Putamen (tissue), 1 donor: ENCODE measurements at places on chromosomes 11 and 22.

DNA sequence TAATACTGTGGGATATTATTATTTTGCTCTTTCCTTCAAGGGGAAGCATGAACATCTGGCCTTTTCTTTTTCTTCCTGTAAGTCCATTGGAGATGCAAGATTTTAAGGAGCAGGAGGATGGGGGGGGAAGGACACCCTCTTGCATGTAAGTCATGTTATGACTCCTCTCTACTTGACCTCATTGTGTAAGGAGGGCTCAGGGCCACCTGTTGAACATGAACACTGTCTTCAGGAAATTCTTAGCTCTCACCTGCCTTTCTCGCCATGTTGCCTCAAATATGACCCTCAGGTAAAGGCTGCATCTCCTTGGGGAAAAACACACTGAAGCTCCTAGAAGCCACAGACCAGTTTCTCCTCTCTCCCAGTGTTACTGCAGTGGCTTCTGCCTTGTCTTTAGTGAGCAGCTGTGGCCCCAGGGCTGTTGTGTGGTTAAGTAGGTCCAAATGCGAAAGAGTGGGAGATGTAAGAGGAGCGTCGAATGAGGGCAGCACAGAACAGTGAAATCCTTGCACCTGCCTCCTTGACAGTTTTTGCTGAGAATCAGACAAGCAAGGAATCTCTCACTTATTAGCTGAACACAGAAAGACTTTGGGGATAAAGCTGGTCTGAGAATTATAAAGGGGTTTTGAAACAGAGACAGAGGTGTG lies 1.3 kb upstream of the RAG1 start:
- no peak for DNase-seq

- peak; percentile 92 for DNase-seq
These were observed 2.8 kb downstream of the MAP3K11 start for GRCh38 chr11:65611028-65611757.

DNA sequence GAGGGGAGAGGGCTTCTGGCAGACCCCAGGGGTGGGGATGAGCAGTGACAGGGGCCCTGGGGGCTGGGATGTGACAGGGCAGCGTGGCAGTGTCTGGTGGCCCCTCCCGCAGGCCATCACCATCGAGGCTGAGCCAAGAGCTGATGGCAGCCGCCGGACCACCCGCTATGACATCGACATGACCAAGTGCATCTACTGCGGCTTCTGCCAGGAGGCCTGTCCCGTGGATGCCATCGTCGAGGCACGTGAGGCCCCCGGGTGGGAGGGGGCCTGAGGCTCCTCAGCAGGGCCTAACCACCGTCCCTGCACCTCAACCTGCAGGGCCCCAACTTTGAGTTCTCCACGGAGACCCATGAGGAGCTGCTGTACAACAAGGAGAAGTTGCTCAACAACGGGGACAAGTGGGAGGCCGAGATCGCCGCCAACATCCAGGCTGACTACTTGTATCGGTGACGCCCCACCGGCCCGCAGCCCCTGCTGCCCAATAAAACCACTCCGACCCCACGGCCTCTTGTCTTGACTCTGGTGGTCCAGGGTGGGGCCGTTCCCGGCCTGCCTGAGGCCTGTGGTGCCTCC lies 2.6 kb upstream of the TCIRG1 start:
- no peak for DNase-seq

DNA sequence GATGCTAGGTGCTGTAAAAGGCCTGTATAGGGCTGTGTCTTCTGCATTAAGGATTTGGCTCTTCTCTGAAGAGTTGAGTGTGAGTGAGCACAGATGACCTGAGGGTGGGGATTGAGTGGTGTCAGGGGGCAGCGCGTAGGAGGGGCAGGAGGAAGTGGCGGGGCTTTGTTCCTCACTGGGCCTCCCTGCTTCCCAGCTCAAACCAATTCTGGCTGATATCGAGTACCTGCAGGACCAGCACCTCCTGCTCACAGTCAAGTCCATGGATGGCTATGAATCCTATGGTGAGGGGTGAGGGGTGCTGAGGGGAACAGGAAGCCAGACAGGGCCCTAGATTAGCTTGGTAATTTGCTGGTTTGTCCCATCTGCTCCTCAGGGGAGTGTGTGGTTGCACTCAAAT lies 9.1 kb downstream of the PHOX2A start:
- no peak for DNase-seq

GRCh38 chr22:44595841-44596341 lies 97.9 kb upstream of the RTL6 start:
- no peak for DNase-seq

- DNase-seq = peak; percentile 28
These were observed 92.0 kb downstream of the ZC3H12C start for GRCh38 chr11:110185121-110185591.

DNA sequence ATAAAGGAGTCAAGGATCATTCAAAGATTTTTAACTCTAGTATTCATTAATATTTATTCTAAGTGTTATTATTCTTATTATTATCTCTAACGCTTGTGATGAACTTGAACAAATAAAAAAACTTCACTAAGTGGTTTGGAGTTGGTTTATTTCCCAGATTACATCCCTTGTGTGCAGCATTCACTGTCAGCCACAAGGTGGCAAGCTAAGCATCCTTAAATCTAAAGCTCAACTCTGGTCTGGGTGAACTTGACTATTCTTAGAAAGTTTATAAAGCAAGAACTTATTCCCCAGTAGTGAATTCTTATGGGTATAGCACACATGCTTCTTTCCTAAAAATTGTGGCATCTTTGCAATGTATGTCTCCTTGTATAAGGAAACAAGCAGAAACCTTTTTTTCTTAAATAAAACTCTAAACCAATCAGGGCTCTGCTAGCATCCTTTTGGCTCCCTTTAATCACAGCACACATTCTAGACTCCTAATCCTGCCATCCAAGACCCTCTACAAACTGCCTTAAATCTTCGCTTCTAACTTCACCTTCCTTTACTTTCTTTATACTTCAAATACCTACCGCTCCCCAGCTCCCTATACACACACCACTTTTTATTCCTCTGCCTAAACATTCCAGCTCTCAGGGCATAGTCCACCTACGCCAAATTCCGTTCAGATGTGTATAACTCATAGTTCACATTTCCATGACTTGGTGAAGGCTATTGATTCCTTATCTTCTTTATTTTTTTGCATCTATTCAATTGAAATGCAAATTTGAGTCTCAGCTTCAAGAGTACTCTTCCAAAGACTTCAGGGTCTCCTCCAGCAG lies 1068.8 kb downstream of the DLG2 start:
- no peak for DNase-seq

- DNase-seq = no peak
These were observed 24.6 kb downstream of the RCN1 start for GRCh38 chr11:32115446-32115845.

DNA sequence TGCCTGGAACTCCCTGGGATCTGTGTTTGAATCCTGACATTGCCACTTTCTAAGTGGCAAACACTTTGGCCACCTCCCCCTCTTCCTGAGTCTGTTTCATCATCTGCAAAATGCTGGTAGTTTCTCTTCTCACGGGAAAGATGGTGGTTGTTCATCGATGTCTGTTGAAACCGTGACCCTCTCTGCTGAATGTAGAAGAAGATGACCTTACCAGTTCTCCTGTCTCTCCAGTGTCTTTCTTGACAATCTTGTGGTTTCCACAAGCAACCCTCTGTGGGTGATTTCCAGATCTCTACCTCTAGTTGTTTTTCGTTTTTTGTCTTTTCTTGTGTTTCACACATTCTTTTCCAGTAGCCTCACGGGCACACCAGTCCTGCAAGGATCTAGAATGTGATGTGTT lies 27.5 kb downstream of the ZBTB16 start:
- DNase-seq = no peak

- no peak for DNase-seq
These were observed 62.7 kb downstream of the LIF start for GRCh38 chr22:30183861-30184278.

DNA sequence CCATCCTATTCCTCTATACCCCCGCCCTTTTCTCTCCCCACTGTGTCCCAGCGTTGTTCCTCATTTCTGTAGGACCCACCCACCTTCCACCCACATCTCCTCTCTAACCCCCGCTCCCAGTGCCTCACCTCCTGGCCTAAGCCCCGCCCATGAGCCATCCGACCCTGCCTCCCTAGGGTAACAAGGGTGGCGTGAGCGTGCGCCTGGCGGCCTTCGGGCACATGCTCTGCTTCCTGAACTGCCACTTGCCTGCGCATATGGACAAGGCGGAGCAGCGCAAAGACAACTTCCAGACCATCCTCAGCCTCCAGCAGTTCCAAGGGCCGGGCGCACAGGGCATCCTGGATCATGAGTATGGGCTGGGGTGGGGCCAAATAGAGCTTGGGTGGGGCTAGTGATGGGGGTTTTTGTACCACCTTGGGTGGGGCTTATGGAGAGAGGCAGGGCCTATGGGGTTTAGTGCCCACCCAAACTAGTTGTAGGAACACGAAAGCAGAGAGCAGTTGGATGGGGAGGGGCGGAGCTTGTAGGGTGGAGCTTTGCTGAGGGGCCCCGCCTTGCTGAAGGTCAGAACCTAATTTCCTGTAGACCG lies 4.5 kb downstream of the INPP5J start:
- DNase-seq = no peak

- DNase-seq = no peak
These were observed 290.8 kb upstream of the LUZP2 start for GRCh38 chr11:24206030-24206429.

- DNase-seq = no peak
These were observed 5.2 kb downstream of the TP53AIP1 start for GRCh38 chr11:128937480-128937879.

- DNase-seq = no peak
These were observed 44.8 kb upstream of the CADM1 start for GRCh38 chr11:115548878-115549528.

GRCh38 chr11:1194977-1195681 lies 27.7 kb upstream of the MUC5B start:
- DNase-seq = no peak

DNA sequence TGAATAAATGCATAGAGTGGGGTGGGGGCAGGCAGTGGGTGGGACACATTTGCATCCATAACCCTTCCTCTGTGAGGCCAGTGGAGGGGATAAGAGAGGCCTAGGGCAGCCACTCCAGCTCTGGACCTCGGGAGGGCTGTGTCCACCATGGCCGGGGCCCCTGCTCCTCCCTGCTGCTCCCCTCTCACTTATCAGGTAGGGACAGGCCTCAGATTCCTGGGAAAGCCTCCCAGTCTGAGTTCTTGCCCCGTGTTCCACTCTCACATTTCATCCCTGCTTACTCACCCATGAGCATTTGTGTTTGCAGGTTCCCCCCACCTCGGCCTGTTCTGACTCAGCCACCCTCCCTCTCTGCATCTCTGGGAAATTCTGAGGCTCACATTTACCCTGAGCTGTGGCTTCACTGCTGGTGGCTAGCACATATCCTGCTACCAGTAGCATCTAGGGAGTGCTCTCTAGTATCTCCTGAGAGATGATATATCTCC lies 128.7 kb upstream of the TOP3B start:
- no peak for DNase-seq

- DNase-seq = no peak
These were observed 495.6 kb upstream of the B3GAT1 start for GRCh38 chr11:134907636-134908035.
